ENCODE measurements at places on chromosomes 6 and 20.

GRCh38 chr20:2809690-2810089 lies 5.1 kb upstream of the C20orf141 start:
- DNase-seq: no peak

DNA sequence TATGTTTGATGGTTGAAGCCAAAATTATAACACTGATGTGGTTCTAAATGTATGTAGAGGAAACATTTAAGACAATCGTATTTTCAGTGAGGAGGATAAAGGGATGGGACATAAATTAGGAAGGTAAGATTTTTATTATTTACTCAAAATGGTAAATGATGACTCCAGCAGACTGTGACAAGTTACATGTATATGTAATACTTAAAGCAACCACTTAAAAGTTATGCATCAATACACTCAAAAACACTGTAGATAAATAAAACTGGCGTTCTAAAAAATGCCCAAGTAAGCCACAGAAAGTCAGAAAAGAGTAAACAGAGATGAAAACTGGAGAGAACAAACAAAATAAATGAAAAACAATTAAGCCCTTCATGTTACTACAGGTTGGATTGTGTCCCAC lies 18.7 kb downstream of the HLA-DMB start:
- no peak for DNase-seq

GRCh38 chr6:34374069-34374468 lies 18.4 kb downstream of the NUDT3 start:
- DNase-seq: no peak

- DNase-seq: no peak
Observed at GRCh38 chr6:53014063-53014462, 19.0 kb upstream of the GSTA4 start.

DNA sequence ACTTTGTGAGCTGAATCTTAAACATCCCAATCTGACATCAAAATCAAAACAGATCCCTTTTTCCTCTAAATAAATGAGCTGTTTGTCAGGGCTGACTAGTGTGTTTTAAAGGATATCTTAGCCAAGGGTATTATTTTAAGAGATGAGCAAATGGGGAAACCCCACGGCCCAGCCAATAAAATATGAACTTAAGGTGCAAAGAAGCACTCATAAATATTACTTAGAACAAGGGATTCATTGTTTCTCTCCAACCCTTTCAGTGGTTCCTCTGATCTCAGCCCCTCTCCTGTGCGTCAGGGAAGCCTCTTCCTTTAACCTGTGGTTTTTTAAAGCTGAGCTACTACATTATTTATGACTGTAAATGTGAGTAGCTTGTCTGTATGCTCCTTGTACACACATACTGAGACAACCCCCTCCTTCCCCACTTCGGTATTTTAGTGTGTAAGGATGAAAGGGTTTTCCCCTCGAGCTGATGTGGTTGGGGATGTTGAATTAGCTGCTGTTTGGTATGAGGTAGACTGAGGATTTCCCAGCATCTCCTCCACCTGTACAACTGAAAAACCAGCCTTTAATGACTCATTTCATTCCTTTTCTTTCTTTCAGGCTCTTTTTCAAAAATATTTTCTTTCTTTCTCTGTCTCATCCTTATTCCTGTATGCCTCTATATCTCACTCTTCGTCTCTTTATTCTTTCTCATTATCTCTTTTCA lies 6.5 kb downstream of the BMP5 start:
- no peak for DNase-seq

- DNase-seq: no peak
Observed at GRCh38 chr6:50905297-50905696, 86.6 kb downstream of the TFAP2B start.

- peak; percentile 81 for DNase-seq
Observed at GRCh38 chr6:2952557-2953095, 18.7 kb downstream of the SERPINB6 start.

DNA sequence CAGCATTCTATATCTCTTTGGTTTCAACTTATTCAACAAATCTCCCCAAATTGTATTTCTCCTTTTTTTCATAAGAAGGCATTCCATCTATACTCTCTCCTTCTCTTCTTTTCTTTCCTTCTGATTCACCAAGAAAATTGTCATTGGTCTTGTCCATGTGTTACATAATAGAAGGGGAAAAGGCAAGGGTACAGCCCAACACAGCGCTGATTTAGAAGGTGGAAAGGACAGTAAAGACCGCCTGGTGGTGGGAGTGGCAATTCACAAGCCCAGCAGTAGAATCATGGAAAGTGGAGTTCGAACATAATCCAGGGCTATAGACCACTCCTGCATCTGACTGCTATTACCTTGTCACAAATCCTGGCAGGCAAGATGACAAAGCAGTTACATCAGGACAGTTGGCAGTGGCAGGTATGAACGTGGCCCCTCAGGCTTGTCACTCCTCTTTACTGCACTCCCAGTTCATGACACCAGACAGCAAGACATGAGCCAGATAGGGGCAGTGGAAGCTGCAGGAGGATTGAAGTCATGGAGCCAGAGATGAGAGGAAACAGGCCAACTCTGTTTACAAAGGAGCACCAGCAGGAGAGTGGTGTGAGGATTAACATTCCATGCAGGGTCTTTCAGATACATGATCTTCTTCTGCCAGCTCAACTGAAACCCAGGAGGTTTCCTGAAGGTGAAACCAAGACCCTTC lies 2.1 kb upstream of the TNFAIP3 start:
- DNase-seq: no peak

DNA sequence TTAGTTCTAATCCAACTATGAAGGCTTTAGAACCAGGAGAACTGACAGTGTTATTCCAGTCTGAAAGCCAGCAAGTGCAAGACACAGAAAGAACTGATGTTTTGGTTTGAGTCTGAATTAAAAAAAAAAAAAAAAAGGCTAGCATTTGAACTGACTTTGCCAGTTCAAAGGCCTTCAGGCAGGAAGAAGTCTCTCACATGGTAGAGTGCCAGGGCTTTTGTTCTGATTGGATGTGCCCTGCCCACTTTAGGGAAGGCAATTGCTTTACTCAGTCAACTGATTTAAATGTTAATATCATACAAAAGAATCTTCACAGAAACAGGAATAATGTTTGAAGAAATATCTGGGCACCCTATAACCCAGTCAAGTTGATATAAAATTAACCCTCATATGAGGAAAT lies 212.2 kb downstream of the HIVEP2 start:
- no peak for DNase-seq

GRCh38 chr20:40313730-40314129 lies 375.3 kb downstream of the MAFB start:
- no peak for DNase-seq

DNA sequence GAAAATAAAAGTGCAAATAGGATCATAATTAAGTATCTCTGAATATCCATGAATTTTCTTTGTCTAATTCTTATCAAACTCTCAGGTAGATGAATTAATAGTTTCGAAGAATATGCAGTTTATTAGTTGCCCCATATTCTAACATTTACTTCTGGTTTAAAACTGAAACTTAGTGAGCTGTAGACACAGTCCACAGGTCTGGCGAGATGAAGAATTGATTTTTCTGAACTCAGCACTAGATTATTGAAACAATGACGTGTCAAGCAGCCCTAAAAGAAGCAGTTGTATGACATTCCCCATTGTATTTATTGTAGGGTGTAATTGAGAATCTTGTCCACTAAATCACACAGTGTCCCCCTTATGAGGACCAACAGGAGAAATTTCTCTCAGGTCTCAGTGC lies 407.1 kb downstream of the GRIK2 start:
- no peak for DNase-seq

DNA sequence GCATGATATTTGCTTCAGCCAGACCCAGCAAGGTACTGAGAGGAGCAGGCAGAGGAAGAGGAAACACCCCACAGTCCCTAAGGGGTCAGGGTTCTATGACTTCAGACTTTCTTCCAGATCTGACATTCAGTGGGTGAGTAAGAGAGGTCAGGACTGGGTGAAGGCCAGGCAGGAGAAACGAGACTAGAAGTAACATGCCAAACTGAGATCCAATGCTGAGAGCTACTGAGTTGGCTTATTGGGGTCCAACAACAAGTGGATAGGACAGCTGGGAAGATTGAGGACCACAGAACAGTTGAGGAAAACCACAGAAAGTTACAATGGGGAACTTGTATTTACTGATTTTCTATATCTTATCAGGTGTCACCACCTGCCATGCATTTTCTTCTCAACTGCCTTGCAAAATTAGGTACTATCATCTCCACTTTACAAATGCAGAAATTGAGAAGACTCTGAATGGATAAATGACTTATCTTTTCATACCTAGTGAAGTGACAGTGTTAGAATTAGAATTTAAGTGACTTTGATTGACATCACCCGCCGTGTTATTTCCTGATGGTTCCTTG lies 43.8 kb upstream of the HIVEP1 start:
- no peak for DNase-seq

DNA sequence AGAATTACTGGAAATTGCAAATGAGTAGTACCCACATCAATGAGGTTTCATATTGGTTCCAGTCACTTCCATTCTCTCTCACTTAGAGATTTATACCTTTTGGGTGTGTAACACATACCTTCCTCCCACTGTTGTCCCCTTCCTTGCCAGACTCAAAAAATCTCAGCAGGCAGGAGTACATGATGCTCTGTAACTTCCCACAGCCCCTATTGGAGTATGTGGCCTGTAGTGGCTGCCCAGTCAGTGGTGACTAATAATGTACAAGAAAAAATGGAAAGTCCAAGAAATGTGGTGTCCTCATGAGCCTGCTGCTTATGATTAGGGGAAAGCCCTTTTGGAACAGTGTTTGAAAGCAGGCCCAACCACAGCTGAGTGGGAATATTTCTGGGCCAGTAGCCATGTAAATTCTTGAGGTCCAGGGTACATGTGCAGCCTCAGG lies 312.0 kb downstream of the ZFAND3 start:
- no peak for DNase-seq

DNA sequence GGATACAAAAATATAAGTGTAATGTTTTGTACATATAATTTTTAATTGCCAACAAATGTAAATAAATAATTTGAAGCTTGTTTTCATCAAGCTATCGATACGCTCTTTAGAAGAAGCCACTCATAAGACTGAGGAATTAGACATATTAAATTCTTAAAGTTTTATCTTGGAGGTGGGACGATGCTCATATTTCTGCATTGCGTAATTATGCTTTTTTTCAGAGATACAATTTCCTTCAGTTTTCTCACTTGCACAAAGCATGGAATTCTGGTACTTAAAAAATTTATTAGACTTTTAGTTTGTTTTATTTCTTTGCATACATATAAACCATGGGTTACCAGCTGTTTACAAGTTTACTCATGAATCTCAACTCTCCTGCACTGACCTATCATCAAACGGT lies 980.0 kb downstream of the EYS start:
- DNase-seq: no peak

DNA sequence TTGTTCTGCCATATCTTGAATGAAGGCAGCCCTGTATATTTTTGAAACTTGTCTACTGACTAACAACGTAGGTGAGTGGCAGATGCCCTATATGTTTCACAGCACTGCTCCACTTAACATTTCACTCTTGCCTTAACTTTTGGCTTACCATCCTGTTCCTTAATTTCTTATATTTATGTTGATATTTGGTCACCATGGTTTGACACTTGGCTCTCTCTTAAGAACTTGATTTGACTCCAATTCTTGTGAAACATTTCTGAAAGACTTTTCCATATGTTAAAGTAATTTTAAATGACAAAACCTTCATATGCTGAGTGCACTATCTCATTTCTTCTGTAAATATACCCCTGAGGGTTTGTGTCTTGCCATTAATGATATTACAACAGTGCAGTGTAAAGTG lies 434.3 kb upstream of the IMPG1 start:
- DNase-seq: no peak

- DNase-seq: no peak
Observed at GRCh38 chr6:15409301-15410125, 163.6 kb downstream of the JARID2 start.

- no peak for DNase-seq
Observed at GRCh38 chr20:58268936-58269619, 40.4 kb upstream of the RAB22A start.

DNA sequence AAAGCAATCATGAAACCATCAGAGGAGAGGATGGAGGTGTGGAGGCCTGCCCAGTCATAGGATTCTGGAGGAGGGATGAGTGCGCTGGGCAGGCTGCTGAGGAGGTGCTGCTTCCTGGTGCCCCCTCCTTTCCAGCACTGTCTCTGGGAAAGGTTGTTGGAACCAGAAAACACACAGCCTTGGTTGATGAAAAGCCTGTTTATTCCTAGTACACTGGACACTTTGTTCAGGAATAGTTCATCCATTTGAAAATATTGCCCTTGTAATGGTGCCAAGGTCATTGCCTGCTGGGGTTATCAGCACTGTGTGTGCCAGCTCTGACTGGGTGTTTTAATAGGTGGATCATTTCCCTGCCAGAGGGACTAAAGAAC lies 83.7 kb upstream of the ARMC2 start:
- no peak for DNase-seq

DNA sequence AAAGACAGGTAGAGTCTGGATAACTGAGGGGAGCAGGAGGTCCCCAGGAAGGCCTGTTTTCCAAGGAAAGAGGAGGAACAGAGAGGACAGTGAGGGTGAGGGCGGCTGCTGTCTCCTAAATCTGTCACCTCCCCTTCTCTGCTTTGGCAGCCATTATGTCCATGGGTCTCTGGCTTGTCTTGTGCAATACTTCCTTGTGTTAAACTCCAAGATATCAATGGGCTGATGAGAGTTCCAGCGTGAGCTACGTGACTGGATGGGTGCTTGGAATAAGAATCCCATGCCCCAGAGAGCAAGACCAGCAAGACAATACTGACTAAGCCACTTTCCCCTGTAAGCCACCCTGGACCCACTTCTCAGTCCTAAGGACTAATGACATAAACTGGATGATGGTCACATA lies 26.3 kb upstream of the DNAAF9 start:
- no peak for DNase-seq
